ENCODE measurements at places on chromosomes 5 and 9.
A peak's percentile ranks its signal among the peaks of the same experiment; 100 is the strongest.

- ATAC-seq: no peak
Measured at GRCh38 chr9:113322671-113323070, 17.4 kb downstream of the WDR31 start.

DNA sequence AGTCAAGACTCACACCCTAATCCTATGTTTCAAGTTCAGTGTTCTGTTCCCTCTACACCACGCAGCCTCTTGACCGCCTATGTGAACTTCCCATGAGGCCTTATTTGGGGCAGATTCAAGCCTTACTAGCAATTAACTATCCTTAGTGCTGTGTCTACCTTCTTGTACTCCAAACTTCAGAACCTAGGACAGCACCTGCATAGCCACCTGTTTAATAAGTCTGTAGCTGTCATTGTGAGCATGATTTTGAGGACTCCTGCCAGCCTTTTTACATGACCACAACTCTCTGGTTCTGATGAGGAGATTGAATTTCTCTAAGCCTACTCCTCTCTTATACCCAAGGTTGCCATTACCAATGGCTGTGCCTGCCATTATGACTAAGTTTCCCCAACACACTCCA lies 50.8 kb upstream of the PCSK1 start:
- ATAC-seq: no peak

DNA sequence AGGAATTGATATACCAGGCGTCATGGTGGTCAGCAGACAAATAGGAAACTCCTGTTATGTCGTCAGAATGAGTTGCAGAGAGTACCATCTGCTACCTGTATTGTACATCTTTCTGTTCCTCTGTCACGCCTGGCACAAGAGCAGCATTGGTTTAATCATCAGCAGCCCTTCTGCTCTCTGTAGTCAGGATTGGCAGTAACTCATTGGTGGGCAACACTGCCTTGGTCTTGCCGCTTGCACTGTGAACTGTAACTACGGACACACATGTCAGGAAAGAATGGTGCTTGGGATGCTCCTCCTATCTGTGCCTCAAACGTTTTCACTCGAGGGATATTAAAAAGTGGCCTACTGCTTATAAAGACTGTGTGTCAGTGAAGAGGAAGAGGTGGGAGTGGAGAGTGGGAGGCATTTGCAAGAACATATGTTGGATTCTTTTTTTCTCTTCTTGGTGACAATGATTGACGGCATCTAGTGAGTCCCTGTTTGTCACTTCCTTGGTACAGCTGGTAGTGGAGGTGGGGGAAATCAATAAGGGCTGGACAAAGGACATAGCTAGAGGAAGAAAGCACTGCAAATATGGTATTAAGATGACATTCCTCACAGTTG lies 76.6 kb downstream of the F2RL2 start:
- ATAC-seq: peak; percentile 55

DNA sequence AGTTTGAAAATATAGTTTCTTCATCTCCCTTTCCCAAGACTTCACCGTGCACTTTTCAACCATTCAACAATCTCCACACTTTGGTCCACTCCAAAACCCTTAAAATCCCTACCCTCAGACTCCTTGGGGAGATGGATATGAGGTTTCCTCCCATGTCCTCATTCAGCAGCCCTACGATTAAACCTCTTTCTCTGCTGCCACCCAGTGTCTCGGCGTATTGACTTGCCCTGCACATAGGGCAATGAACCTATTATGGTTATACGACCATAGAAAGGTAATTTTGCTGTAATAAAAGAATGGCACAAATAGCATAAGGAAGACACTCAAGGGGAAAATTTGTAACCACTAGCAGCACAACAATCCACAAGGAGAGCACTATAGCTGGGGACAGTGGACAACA lies 803.5 kb downstream of the TLE1 start:
- ATAC-seq: no peak

Measured in stimulated activated memory B cell treated with anti-CD40 and anti-IgM and Interleukin-4, amounts not matched to agents 10 μg/mL and 1 μg/mL and 100 μg/mL, for 72 hours (primary cell).